ENCODE measurements at places on chromosomes 2 and 18. TPM values are rescaled to one million over a fixed set of nuclear protein-coding genes. Genes with fewer than 3 reads are reported as not detected.

PDE11A gene
- total RNA-seq, result under 0.01 TPM

METAP1D gene
- total RNA-seq, result 4.1 TPM

GLI2 gene
- total RNA-seq, result 2.9 TPM

IL36RN gene
- total RNA-seq, result not detected

CFC1 gene
- not detected for total RNA-seq

G6PC2 gene
- total RNA-seq, result not detected

SLC4A3 gene
- total RNA-seq, result 0.40 TPM

SH3RF3 gene
- total RNA-seq, result 6.3 TPM

CEBPZOS gene
- 12.9 TPM for total RNA-seq

PPP1CB gene
- total RNA-seq, result 153 TPM

PTPN18 gene
- 14.7 TPM for total RNA-seq

ATP6V1C2 gene
- not detected for total RNA-seq

MC4R gene
- total RNA-seq, result not detected

PSMA8 gene
- not detected for total RNA-seq
